Thoracic aorta (tissue), 2 donors: ENCODE measurements at places on chromosomes 13 and 19. TPM values are rescaled to one million over a fixed set of nuclear protein-coding genes. Genes with fewer than 3 reads are reported as not detected.

- H3K4me1 ChIP-seq: no peaks in the 10 kb centered on the region
- no peaks in the 10 kb centered on the region for H3K36me3 ChIP-seq
- DNase-seq: no peak
- no peak overlapping the region for H3K27ac ChIP-seq
- no peak overlapping the region for H3K4me3 ChIP-seq
- H3K27me3 ChIP-seq: no peaks in the 10 kb centered on the region
These were observed 161.2 kb downstream of the FOXO1 start for GRCh38 chr13:40505196-40505595.

Gene ZNF497
- 2.3 TPM for total RNA-seq

- no peak for DNase-seq
- peaks cover 49% of the 10 kb centered on the region for H3K4me1 ChIP-seq
- H3K27ac ChIP-seq: no peak overlapping the region
- no peaks in the 10 kb centered on the region for H3K27me3 ChIP-seq
- H3K36me3 ChIP-seq: no peaks in the 10 kb centered on the region
These were observed 2.1 kb downstream of the PROSER1 start for GRCh38 chr13:39035799-39036198.

- no peaks in the 10 kb centered on the region for H3K27me3 ChIP-seq
- no peak overlapping the region for H3K4me3 ChIP-seq
- DNase-seq: no peak
- H3K36me3 ChIP-seq: no peaks in the 10 kb centered on the region
These were observed 32.6 kb downstream of the RUBCNL start for GRCh38 chr13:46354156-46355087.

Gene GPR18
- not detected for total RNA-seq

GRCh38 chr19:44756089-44756562 lies 7.6 kb downstream of the BCL3 start:
- DNase-seq: no peak
- H3K27ac ChIP-seq: peak overlapping the region; percentile 92
- no peak overlapping the region for H3K4me3 ChIP-seq
- H3K36me3 ChIP-seq: peaks cover 14% of the 10 kb centered on the region

GRCh38 chr13:79290595-79291244 lies 115.3 kb downstream of the RBM26 start:
- no peaks in the 10 kb centered on the region for H3K36me3 ChIP-seq
- DNase-seq: no peak
- no peak overlapping the region for H3K4me3 ChIP-seq
- no peak overlapping the region for H3K27ac ChIP-seq
- no peaks in the 10 kb centered on the region for H3K27me3 ChIP-seq

GRCh38 chr13:53216773-53217172 lies 188.2 kb downstream of the OLFM4 start:
- H3K27me3 ChIP-seq: no peaks in the 10 kb centered on the region
- H3K4me3 ChIP-seq: no peak overlapping the region
- H3K27ac ChIP-seq: no peak overlapping the region
- no peak for DNase-seq
- no peaks in the 10 kb centered on the region for H3K4me1 ChIP-seq

Gene RNF17
- not detected for total RNA-seq

GRCh38 chr13:78598966-78599644 lies 4.2 kb downstream of the POU4F1 start:
- peaks cover 50% of the 10 kb centered on the region for H3K27me3 ChIP-seq
- H3K27ac ChIP-seq: no peak overlapping the region
- H3K36me3 ChIP-seq: no peaks in the 10 kb centered on the region
- peaks cover 21% of the 10 kb centered on the region for H3K4me1 ChIP-seq
- H3K4me3 ChIP-seq: no peak overlapping the region
- no peak for DNase-seq
